Fibroblast of skin of back (primary cell): ENCODE measurements at places on chromosomes 7 and 10.
A peak's percentile ranks its signal among the peaks of the same experiment; 100 is the strongest.

- no peak for DNase-seq
These were observed 67.8 kb upstream of the CYTH3 start for GRCh38 chr7:6340241-6340640.

DNA sequence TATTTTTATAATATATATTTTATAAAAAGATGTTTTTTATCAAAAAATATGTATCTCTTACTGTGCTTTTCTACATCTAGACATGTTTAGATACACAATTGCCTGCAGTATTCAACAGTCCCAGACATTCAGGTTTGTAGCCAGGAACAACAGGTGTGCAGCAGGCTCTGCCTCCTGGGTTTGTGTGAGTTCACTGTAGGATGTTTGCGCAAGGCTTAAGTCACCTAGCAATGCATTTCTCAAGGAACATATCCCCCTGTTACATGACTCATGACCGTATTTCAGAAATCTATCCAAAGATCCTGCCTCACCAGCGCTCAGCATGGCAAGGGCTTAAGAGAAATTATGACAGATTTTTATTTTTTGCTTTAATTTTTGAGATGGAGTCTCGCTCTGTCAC is 41.5 kb downstream of the PITRM1 start:
- no peak for DNase-seq

- DNase-seq = no peak
These were observed 13.5 kb upstream of the EGFR start for GRCh38 chr7:55005241-55005851.

- DNase-seq = no peak
These were observed 16.0 kb upstream of the UBE2H start for GRCh38 chr7:129968592-129969383.

- DNase-seq = peak; percentile 38
These were observed at the start of gene RBM20 for GRCh38 chr10:110643653-110644597. TSS of gene RBM20 (plus strand) at chr10:110644336. CDS start at chr10:110644455, 119 bp downstream.

DNA sequence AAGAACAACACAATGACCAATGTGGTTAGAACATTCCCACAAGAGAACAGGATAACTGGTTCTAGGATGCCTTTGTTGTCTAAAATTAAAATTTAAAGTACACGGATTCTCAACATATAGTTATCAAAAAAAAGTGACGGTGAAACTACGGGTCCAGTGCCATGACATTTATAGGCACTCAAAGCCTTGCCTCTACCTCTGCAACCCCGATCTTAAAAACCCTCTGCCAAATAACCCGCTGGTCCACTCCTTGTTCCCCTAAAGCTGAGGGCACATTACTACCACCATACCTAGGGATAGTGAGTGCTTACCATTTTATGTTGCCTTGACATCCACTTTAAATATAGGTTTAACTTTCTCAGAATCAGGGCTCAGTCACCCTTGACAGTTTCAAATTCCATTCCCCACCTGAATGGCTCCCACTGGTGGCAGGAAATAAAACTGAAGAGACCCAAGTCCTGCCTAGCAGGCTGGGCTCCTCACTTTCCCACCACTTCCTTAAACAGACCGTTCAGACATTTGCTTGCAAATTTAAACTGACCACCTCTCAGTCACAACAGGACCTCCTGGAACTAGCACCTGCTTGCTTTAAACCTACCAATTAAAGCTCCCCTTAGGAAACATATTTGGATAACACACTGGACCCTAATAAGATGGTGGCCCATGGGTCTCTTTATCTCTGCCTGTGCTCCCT is 169.9 kb upstream of the ASAH2 start:
- peak; percentile 50 for DNase-seq

DNA sequence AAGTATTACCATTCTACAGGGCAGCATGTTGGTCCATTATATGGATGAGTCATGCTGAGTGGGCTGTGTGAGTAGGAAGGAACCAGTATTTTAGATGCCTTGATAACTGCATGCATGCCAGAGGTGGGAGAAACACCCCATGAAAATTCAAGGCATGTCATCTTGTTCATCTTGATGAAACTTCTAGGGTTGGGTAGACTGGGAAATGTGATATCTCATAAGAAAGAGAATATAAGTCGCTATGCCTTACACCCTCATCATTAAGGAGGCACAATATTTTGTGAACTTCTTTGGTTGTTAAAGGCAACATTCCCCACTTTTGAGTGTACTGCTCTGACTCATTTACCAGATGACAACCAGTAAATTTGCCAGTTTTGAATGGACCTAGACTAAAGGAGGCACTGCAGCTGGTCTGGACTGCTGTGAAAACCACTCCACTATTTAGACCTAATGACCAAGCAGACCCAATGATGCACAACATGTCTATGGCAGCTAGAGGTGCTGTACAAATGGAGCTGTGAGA is 48.0 kb downstream of the ZNF365 start:
- DNase-seq = peak; percentile 84

DNA sequence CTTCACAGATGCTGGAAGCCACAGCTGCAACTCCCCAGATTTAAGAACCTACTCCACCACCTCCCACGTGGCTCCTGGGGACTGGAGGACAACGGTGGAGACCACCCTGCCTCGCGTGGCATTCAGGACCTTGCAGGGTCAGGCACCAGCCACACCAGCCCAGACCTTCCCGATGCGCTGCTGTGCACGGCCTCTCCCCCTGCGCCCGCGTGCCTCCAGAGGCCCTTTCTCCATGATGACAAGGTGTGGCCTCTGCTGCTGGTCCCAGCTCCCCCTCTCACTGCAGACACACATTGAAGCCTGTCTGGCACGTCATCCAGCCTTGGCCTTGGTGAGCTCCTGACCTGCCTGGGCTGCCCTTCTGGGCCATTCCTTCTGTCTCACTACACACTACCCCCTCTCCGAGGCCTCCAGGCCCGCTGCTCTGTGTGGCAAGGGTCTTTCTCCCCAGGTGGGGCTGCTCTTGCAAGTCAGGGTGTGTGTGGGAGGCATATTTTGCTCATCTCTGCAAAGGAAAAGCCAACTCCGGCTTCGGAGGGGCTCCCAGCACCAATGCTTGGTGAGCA is 254.8 kb downstream of the MAD1L1 start:
- DNase-seq = no peak

DNA sequence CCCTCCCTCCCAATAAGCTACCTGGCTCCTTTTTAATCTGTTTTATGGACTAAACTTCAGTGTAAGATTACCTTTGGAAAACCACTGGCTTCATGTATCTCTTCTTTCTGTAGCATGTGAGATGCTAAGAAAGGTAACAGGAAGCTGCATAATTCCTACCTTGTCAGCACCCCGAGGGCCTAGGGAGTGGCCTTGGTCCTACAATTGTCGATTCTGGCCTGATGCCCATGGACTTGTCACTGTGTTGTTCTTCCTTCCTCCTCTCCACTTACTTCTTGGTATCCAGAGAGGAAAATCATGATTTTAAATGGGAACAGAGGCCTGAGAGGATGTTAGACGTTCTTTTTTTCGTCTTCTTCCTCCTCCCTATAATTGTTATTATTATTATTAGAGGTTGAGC is 42.9 kb upstream of the PDZD8 start:
- DNase-seq = no peak

GRCh38 chr10:80870282-80870681 is 332.6 kb downstream of the SH2D4B start:
- no peak for DNase-seq

DNA sequence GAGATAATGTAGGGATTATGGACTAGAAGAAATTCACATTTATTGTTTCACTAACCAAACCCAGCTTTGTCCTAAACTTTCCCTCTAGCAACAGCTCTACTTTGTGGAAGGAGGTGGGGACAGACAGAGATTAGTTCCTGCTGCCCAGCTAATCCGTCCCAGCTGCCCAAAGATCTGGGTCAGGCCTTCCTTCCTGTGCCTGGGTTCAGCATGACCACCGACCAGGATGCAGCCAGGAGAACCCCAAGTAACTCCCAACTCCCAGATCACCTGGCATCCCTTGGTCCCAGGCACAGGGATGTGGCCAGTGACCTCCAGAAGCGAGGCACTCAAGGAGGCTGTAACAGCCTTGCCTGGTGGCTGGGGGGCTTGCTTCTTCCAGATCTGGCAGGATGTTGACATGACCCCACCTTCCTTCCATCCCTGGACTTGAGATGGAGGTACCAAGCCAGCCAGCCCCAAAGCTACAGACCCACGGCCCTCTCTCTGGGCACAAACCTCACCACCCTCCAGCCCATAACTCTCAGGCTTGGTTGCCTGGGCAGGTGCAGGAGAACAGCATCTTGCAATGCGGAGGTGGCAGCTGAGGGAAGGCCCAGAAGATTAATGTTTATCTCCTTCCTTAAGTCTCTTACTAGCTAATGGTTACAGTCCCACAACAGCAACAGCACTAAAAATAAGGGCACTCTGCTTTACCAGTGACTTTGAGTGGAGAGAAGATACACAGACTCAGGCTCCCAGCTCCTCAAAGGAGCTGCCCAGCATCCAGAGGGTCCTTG is 11.1 kb downstream of the CAMK2G start:
- no peak for DNase-seq
